Bronchial smooth muscle cell (primary cell): ENCODE measurements at places on chromosomes 2 and 18. TPM values are rescaled to one million over a fixed set of nuclear protein-coding genes. Genes with fewer than 3 reads are reported as not detected.

Gene NDC80
- total RNA-seq: 0.94 and 3.3 TPM in 2 replicates

Gene EPAS1
- total RNA-seq: 22.7 and 26.2 TPM in 2 replicates

Gene FKBP7
- 52.2 and 56.4 TPM in 2 replicates for total RNA-seq

Gene LONRF2
- under 0.01 TPM in 2 replicates for total RNA-seq

Gene CCDC74A
- 7.9 and 9.3 TPM in 2 replicates for total RNA-seq

Gene IL1A
- total RNA-seq: 0.09 and 0.32 TPM in 2 replicates

Gene SCN3A
- 0.17 and 0.47 TPM in 2 replicates for total RNA-seq

Gene C1GALT1C1L
- total RNA-seq: 0.34 and 0.79 TPM in 2 replicates

Gene C2orf78
- total RNA-seq: not detected in 2 replicates

Gene CSRNP3
- total RNA-seq: 1.9 and 2.0 TPM in 2 replicates

Gene CNDP2
- total RNA-seq: 34.7 and 41.8 TPM in 2 replicates

Gene ANKRD53
- 0.95 and 1.7 TPM in 2 replicates for total RNA-seq

Gene RAB17
- 0.17 and 0.47 TPM in 2 replicates for total RNA-seq

Gene PMAIP1
- 2.4 and 8.5 TPM in 2 replicates for total RNA-seq

Gene ACKR3
- total RNA-seq: 0.86 and 3.2 TPM in 2 replicates

Gene LIMS3
- 0.34 and 1.6 TPM in 2 replicates for total RNA-seq

Gene MYO7B
- not detected in 2 replicates for total RNA-seq
